ENCODE measurements at places on chromosomes 16 and 17. TPM values are rescaled to one million over a fixed set of nuclear protein-coding genes. Genes with fewer than 3 reads are reported as not detected.

DNA sequence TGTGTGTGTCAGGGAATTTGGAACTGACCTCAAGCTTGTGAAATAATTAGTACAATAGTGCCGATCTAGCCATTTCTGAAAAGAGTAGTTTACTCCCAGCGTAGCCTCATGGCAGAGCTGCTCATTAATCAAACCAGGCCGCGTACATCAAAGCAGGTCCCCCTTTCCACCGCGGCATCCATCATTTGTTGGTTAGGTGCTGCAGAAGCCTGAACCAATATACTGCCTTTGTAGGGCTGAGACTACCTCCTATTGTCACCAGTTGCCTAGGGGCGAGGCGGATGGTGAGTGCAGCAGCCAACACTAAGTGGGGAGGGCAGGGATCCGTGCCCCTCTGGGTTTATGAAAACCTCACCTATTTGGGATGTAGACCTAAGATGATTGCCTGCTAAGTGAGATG is 264.1 kb downstream of the TMEM114 start:
- no peaks in the 10 kb centered on the region for H3K4me1 ChIP-seq
- no peaks in the 10 kb centered on the region for H3K36me3 ChIP-seq
- no peak overlapping the region for H3K4me3 ChIP-seq
- H3K27me3 ChIP-seq, result no peaks in the 10 kb centered on the region
- H3K27ac ChIP-seq, result no peak overlapping the region

DNA sequence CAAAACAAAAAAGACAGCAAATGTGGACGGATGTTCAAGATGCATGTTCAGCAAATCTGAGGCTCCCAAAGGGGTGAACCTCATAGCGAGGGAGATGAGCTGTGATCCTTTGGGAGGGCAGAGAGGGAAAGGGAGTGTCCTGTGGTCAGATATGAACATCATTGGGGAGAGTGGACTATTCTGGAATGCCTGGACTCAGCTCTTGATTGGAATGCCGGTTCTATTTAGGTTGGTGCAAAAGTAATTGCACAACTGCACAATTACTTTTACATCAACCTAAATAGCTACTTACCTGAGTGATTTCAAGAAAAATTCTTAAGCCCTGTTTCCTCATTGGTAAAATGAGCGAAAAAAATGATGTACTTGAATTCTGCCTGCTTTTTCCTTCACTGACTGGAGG is 89.6 kb downstream of the CACNG3 start:
- H3K4me3 ChIP-seq, result no peak overlapping the region
- H3K36me3 ChIP-seq, result no peaks in the 10 kb centered on the region
- H3K27me3 ChIP-seq, result no peaks in the 10 kb centered on the region
- DNase-seq, result no peak
- no peaks in the 10 kb centered on the region for H3K4me1 ChIP-seq
- H3K27ac ChIP-seq, result no peak overlapping the region

- H3K36me3 ChIP-seq, result peaks cover 5% of the 10 kb centered on the region
- peak; percentile 79 for DNase-seq
- H3K27ac ChIP-seq, result peak overlapping the region; percentile 99
These were observed 98.7 kb downstream of the NPIPB11 start for GRCh38 chr16:29307598-29308507.

The ITGB4 gene
- not detected for total RNA-seq

The XPO6 gene
- 108 TPM for total RNA-seq

The SAMD14 gene
- 1.4 TPM for total RNA-seq
